NCI-H1417 treated with DMSO at 0.1 percent for 48 hours (cell line): ENCODE measurements at places on chromosomes 2 and 18.
A peak's percentile ranks its signal among the peaks of the same experiment; 100 is the strongest.

DNA sequence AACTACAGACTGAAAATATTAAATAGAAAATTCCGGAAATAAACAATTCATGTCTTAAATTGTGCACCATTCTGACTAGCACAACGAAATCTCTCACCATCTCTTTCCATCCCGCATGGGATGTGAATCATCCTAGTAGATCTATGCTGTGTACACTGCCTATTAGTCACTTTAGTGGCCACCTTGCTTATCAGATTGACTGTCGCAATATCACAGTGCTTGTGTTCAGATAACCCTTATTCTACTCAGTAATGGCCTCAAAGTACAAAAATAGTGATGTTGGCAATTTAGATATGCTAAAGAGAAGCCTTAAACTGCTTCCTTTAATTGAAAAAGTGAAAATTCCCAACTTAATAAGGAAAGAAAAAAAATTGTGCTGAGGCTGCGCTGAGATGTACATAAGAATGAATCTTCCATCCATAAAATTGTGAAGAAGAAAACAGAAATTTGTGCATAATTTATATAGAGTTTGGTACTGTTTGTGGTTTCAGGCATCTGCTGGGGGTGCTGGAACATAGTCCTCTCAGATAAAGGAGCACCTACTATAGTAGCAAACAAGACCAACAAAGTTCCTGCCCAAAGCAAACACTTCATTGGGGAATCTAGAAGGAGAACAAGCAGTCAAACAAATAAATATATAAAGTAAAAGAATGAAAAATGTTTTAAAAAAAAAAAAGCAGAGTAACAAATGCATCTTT is 12.0 kb downstream of the PSMD1 start:
- DNase-seq, result no peak

- no peak for DNase-seq
Measured at GRCh38 chr2:219459460-219460311, 25.0 kb downstream of the SPEG start.

GRCh38 chr2:166671801-166672200 is 177.8 kb upstream of the SCN7A start:
- no peak for DNase-seq

GRCh38 chr2:196592331-196592910 is 47.1 kb upstream of the CCDC150 start:
- DNase-seq, result peak; percentile 28

- no peak for DNase-seq
Measured at GRCh38 chr18:26017929-26018328, 72.5 kb downstream of the SS18 start.

DNA sequence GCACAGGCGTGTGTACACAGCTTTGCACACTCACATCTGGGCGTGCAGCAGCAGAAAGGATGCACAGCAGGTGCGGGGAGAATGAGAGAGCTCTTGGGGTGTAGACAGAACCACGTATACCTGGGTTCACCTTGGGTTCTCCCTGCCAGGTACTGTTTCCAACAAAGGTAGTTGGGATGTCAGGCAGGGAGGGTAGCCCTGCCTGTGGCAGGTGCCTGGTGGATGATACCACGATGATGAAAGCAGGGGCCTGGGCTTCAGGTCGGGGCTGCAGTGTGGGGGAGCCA is 6.5 kb upstream of the ARID5A start:
- no peak for DNase-seq

GRCh38 chr2:202425036-202425435 is 48.9 kb downstream of the BMPR2 start:
- no peak for DNase-seq

GRCh38 chr2:45452866-45453265 is 158.2 kb downstream of the SRBD1 start:
- no peak for DNase-seq

DNA sequence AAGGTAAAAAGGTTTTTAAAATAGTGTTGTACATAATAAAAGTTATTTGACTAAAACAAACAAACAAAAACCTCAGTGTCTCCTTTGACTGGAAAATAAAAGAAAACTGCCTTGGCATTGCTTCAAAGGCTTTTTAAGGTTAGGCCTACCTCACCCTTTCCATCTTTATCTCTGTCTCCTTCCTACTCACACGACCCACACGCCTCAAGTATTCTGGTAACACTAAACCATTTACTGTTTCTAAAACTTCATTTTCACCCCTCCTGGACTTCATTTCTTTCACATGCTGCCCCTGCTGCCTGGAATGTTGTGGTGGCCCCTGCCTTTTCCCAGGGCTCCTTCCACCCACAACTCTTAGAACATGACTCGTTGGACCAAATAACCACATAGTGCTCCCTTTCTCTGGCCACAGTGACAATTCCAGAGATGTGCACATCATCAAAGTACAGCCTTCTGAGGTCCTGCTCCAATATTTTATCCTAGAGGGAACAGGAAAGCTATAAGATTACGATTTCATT is 54.0 kb downstream of the ERBB4 start:
- no peak for DNase-seq

- DNase-seq, result no peak
Measured at GRCh38 chr18:40631319-40631718, 1323.7 kb upstream of the PIK3C3 start.

DNA sequence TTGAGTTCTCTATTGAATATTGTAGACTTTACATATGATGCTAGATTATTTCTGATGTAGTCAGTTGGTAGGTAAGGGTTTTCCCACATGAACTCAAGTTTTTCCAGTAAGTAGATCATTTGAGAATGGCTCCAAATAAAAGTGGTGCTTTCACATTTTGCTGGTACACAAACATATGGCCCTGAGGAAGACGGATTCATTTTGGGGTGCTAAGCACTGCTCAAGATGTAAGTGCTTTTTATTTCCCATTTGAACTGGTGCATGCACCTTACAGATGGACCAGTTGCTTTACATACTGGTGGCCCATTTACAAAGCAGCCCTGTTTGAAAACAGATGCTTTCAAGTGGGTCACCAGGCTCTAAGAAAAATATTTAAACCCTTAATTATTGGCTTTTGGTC is 266.7 kb downstream of the MEIS1 start:
- DNase-seq, result no peak

DNA sequence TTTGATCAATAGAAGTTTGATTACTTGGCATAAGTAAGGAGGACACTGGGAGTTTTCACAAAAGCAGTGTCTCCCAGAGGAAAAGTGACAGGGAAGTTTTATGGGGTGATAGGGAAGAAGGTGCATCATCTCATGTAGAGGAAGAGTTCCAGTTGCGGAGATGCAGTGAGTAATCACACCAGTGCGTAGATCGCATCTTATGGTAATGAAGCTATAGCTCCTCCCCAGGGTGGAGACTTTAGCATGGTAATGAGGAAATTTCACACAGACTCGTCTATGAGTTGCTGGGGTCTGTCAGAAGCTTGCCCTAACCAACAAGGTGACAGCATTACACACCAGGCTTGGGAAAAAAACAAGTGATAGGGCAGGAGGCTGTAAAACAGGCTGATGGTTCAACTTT is 49.0 kb downstream of the KYNU start:
- DNase-seq, result no peak

DNA sequence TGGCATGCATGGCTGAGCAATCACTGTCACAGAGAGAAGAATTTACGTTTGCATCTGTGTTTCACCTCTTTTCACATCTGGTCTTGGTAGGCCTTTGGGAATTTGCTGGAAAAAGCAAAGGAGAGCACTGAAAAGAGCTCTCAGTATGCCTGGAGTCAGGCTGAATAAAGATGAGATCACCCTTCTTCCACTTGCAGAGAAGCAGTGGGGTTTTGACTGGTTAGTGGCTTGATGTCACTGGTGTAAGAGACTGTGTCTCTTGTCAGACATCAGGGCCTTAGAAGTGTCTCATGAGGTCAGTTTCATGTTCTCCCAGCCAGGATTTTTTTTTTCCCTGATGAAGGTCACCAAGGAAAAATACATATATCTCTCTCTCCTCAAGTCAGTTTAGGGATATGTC is 353.8 kb downstream of the INSIG2 start:
- no peak for DNase-seq

GRCh38 chr2:211351987-211352386 is 795.6 kb downstream of the CPS1 start:
- DNase-seq, result no peak

DNA sequence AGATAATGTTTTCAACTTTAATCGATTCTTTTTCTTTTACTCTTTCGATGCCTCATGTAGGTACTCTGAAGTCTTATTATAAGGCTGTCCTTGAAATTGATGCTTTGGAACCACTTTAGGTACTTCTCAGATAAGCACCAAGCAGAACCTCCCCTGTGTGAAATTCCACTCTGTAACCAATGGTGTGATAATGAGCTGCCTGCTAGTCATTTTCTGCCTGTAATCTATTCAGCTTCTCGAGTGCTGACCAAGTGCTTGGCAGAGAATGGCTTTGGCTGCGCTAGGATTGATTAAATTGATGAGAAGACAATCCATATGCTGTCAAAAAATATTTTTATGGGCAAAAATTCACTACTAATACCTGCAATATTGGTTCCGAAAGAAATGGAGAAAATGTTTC is 132.1 kb upstream of the STON1 start:
- peak; percentile 74 for DNase-seq

DNA sequence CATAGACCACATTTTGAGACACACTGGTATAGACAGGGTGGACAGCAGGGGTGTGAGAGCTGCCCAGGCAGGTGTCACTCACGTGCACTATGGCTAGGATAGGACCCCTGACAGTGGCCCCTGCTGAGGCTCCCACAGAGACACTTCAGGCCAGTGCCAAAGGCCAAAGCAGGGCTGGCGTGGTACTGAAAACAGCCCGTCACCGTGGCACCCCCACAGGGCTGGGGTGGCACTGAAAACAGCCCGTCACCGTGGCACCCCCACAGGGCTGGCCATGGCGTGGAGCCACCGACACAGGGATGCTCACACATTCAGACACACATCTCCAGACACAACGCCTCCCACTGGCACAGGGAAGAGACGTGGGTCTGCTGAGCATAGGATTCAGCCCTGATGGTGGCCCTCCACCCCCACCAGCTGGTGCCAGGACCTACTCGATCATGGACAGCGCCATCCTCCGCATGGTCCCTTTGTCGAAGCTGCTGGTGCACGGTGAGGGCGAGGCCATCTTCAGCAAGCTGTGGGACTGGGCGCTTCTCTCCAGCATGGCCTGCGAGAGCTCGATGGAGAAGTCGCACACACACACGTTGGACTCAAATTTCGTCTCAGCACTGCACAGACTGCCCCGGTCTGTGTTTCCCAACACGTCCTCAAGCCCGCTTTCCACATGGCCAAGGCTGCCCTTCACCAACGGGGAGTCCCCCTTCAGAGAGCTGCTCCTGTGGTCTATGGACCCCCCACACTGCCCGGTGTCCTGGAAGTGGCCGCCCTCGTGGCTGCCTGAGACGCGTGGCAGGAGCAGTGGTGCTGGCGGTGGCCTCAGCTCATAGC is 34.1 kb downstream of the ANKMY1 start:
- DNase-seq, result no peak

DNA sequence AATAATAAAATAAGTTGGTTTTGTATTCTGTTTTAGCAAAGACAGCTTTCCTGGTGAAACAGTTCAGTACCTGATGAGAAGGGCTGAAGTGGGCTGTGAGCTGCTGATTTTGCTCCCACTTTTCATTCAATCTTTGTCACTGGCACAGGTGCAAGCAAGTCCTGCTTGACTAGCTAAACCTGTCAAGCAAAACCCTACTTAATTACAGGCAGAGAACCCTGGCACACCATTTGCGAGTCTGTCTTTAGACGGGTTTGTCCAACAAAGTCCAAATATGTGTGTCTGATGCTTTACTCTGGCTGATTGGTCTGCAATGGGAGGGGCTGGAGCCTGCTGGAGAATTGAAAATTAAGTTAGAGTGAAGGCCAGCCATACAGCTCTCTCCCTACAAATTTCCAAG is 267.2 kb downstream of the EPHA4 start:
- no peak for DNase-seq

GRCh38 chr18:13067124-13067523 is 76.0 kb downstream of the CEP192 start:
- no peak for DNase-seq

DNA sequence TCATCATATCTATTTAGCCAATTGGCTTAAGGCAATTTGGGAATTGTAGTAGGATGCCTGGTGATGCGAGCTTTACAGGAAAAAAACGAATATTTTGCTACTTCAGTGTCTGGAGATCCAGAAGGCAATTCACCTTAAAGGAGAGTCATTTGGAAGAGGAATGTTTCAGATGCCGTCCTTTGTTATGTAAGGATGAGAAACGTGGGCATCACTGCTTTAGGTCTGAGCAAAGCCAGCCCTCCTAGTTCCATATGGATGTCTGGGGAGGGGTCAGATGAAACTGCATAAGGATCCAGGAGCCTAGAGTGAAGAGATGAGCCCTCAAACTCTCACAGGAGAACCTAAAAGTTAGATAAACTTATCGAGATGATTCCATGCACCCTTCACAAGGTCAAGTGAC is 30.9 kb upstream of the DOCK10 start:
- no peak for DNase-seq

- no peak for DNase-seq
Measured at GRCh38 chr2:232731470-232731869, 34.3 kb downstream of the GIGYF2 start.

GRCh38 chr2:191516260-191516659 is 161.7 kb upstream of the NABP1 start:
- no peak for DNase-seq

DNA sequence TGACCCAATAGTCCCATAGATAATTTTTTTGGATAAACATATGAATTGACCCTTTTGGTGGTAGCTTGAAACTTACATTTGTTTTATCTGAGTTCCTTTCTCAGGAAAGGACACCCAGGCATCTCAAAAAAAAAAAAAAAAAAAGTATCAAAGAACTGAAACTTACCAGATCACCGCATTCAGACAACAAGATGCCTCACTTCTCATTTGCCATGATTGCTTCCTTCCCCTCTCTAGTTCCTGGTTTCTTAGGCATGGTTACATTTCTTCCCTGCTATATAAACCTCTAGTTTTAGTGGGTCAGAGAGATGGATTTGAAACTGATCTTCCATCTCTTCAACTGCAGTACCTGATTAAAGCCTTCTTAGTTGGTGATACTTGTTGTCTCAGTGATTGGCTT is 240.1 kb downstream of the ACKR3 start:
- DNase-seq, result no peak

GRCh38 chr2:39780825-39781600 is 2.0 kb upstream of the THUMPD2 start:
- no peak for DNase-seq

DNA sequence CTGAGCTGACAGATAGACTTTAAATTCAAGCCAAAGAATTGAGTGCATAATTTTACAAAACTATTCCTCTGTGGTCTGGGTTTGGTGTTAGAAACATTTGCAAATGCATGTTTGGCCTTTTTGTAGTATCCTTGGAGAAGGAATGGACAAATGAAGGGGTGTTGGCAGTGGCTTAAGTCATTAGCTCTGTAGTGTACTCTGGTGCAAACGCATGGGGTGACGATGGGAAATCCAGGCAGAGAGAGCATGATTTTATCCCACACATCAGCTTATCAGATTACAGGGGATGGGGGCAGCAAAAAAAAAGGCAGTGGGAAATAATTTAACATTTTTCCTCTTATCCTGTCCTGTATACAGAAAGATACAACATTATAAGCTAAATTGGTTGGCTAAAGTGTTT is 320.6 kb downstream of the ZNF516 start:
- no peak for DNase-seq

GRCh38 chr2:179790235-179791217 is 70.9 kb downstream of the ZNF385B start:
- DNase-seq, result no peak
